ENCODE measurements at places on chromosomes 12 and 14.
A peak's percentile ranks its signal among the peaks of the same experiment; 100 is the strongest.

DNA sequence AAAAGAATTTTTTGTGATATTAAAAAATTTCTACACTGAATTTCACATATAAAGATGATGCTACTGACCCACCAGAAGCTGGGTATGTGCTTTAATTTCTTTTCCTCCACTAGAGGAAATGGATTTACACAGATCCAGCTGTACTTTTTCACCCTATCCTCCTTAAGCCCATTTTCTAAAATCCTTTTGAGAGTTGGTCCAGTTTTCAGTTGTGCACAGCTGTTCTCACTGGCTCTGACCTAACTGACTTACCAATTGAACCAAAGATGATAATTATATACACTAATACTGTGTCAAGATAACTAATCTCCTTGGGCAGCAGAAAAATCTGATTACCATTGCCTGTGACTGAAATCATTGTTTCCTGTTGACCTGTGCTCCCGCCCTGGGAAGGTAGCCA lies 108.5 kb downstream of the ZFC3H1 start:
- no peak for DNase-seq

DNA sequence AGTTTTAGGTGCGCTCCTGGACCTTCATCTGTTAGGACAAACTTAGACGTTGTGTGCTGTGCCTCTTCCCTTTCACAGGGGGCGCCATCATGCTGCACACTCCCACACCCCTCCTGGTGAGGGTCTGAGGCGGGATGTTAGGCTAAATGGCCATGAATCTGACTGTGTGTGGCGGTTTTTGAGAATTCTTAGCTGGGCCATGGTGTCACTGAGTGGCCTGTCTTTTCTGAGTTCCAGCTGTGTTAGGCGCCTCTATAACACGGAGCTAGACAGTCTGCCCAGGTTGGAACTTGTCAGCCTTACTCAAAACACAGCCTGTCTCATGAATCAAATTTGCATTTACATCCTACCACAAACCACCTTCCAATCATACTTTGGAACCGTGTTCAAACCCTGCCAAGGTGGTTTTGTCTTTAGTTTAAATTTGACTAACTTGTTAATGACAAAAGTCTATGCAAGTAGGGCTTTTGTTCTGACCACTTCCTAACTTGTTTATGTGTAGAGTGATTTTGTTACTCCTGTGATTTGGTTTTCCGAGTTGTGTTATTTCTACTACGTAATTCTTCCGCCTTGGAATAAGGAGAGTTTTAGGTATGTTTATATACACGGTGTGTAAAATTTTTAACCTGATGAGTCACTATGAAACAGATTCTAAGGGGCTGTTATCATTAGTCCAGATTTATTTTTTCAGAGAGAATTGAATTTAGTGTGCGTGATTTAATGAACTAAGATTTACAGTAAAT lies 19.6 kb downstream of the ACVR1B start:
- no peak for DNase-seq

GRCh38 chr12:68675101-68675842 lies 11.5 kb upstream of the NUP107 start:
- peak; percentile 42 for DNase-seq

- no peak for DNase-seq
These were observed 22.9 kb downstream of the CPSF2 start for GRCh38 chr14:92144708-92145107.

GRCh38 chr12:42284157-42284556 lies 41.7 kb downstream of the ZCRB1 start:
- DNase-seq = no peak

DNA sequence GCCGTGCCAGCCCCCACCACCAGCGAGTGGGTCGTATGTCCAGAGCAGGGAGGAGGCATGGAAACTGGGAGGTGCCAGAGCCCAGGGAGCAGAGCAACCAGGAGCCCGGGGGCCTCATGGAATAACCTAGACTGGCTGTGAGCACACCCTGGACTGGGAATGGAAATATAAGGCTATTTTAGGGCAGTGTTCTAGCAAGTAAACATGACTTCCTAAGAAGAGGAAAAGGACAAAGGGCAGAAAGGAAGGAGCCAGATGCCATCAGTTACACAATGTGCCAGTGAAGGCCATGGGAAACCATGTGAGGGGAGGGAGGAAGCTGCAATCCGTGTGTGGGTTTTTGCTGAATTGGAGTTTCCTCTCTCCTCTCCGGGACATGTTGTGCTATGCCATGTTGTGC lies 18.7 kb upstream of the CPM start:
- no peak for DNase-seq

DNA sequence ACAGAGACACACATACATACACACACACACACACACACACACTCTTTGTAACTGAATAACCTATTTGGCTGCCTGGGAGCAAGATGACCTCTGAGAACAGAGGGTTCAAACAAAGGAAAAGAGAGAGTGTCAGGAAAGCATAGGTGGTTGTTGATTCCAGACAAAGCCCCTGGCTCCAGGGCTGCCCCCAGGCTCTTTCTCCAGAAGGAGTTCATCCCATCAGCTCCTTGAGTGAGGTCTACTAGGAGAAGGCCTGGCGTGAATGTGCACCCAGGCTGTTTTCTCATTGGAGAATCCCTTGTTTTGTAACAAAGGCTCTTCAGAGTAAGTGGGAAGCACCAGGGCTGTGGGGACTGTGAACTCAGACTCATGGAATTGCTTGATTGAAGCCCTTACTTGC lies 151.9 kb downstream of the EMP1 start:
- DNase-seq = no peak

GRCh38 chr12:78802593-78802992 lies 62.0 kb upstream of the SYT1 start:
- DNase-seq = no peak

DNA sequence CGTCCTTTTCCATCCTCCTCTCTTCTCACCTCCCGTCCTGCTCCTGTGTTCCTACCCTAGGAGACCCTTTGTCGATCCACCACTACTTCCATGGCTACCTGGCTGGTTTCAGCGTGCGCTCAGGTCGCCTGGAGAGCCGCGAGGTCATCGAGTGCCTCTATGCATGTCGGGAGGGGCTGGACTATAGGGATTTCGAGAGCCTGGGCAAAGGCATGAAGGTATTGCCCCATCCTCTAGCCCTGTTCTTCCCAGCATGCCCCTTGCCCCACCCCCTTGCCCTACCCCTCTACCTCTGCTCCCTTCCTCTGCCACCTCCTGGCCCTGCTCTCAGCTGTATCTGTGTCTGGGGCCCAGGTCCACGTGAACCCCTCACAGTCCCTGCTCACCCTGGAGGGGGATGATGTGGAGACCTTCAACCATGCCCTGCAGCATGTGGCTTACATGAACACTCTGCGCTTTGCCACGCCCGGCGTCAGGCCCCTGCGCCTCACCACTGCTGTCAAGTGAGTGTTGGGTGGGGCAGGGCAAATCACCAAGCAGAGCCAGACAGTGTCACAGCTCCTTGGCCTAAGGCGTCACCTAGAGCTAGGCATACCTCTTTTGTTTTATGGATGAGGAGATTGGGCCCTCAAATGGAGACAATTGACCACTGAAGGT lies 12.8 kb downstream of the CLSTN3 start:
- no peak for DNase-seq

DNA sequence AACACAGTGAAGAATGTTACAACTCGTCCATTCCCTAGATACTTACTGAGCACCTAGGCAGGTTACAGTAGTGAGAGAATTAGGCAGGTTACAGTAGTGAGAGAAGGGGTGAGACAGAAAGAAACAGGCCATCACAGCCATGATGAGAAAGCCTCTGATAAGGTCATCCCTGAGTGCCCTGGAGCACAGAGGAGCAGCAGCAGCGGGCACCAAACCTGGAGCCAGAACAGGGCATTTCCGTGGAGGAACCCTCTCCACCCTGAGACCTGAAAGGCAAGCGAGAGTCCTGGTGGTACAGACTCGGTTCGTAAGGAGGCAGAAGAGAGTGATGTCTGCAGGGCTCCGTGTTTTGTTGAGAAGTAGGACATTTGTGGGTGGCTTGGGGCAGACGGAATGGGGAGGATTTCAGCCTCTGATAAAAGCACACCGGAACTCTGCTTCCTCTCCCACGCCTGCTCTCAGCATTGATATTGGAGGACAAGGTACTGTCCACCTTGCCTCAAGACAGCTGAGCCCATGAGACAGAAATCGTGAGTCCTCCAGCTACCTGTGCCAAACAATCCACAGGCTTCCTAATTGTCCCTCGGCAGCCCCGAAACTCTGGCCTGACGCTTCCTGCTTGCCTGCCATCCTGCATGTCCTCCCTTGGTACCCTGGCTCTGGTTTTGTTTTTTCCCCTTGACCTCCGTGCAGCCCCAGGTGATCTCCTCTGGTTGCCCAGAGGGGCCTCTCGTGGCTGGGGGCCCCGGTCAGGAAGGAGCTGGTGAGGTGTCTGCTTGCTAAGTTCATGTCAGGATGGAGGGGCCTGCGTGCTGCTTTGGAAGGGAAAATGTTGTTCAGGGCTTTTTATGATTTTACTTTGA lies 136.1 kb downstream of the GCH1 start:
- DNase-seq = no peak

GRCh38 chr14:53603994-53604393 lies 352.6 kb downstream of the BMP4 start:
- no peak for DNase-seq

DNA sequence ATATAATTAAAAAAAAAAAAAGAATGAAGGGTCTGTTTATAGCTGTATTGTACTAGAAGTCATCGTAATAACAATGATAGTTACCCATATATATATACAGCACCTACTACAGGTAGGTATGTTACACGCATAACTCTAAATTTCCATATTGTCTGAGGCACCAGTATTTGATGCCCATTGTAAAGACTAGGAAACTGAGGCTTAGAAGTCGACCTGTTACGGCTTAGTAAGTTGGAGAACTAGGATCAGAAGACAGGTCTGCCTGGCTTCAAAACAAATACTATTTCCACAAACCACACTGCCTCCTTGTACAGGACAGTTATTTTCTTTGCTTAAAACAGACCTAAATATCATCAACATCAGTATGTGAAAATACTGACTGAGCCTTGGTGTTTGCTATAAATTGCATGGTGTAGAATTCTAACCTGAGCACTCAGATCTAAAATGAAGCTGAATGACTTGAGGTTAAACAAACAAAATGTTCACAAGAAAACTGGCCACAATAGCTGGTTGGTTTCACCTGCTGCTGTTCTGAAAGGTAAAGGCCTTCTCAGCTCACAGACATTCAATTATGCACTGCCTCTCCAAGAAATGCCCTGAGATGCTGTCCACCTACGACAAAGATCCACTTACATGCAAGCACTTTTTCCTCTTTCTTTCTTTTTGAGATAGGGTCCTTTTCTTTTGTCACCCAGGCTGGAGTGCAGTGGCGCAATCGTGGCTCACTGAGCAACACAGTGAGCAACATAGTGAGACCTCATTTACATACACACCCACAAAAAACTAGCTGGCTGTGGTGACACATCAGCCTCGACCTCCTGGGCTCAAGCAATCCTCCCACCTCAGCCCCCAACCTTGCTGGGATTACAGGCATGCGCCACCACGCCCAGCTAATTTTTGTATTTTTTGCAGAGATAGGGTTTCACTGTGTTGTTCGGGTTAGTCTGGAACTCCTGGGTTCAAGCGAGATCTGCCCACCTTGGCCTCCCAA lies 35.7 kb downstream of the SSH1 start:
- no peak for DNase-seq

DNA sequence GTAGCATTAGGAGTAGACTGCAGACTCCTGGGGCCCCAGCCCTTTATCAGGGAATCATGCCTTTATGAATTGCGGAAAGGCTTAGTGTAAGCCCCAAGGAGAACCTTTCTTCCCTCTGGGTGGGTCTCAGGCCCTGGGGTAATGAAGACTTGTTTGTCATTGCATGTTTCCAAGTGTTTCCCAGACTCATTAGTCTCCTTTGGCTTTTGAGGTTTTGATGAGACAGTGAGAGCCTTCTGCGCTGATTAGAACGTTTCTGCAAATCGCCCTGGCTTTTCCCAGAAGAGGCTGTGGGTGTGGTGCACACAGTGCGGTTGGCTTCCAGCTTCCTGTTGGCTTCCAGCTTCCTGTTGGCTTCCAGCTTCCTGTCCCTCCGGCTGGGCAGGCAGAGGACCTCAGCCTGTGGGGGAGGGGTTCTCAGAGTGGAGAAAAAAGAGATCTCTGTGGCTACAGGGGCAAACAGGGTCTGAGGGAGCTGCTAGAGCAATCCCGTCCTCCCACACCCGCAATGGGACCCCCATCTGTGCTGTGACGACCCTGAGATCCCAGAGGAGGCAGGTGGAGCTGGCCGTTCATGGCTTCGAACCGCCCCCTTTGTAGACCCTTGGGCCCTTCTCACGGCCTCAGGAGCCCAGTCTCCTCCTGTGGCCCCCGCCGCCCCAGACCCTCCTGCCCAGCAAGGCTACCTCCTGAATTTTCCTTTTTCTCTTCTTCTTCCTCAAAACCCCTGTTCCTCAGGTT lies 42.1 kb downstream of the GPR68 start:
- no peak for DNase-seq

- DNase-seq = no peak
These were observed 70.9 kb upstream of the PPP4R3A start for GRCh38 chr14:91580876-91581577.

DNA sequence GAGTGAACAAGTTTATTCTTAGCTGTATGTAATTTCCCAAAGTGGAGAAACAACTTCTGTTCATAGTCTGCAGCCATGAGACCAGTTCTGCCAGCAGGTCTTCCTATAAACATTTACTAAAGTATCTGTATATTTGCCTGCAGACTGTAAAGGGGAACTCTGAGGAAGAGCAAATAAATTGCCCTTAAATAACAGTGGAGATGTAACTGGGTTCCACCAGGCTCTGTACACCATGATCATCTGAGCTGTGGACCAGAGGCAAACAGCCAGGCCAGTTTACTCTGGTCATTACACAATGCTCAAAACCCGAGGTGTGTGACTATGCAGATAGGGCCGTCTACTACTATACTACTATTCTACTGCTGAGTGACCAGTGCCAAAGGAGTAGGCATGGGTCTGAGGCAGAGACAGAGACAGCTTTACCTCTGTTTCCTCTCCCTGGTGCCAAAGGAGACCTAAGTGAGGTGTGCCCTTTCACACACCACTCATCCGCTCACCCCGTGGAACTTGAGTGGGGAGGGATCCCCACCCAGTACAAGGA lies 21.1 kb upstream of the CERS5 start:
- DNase-seq = no peak

GRCh38 chr14:53847881-53848280 lies 108.7 kb downstream of the BMP4 start:
- DNase-seq = no peak

DNA sequence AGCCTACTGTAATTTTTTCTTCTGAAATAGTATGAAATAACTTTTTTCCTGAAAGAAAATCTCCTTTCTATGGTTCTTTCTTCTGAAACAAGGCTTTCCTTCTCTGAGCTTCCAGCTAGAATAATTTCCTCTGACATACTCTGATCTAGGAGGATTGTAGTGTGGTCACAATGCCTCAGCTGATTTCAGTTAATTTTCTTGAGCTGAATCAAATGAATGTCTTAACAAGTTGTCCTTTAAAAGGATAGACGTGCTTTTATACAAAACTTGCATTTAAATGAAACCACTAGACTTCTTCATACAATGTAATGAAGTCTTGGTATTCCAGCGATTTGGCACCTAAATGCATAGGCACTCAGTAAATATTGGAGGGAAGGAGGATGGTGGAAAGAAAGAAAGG lies 94.4 kb downstream of the BICD1 start:
- DNase-seq = no peak

DNA sequence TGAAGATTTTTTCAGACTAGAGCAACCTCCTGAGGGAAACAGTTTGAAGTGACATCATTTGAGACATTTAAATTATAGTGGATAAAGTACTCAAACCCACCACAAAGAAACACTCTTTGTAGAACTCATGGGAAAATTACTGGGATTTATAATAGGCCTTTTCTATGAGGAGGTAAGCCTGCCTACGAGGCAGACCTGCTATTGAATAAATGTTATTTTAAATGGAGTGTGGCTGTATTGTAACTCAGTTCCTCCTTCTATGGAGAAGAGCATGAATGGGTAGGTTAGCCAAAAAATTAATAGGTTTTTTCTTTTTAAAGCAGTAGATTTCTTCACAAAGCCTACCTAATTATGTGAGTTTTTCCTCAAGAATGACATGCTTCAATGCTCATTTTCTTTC lies 63.7 kb upstream of the PLEKHA5 start:
- DNase-seq = no peak
